ENCODE measurements at places on chromosomes 1 and 21. TPM values are rescaled to one million over a fixed set of nuclear protein-coding genes. Genes with fewer than 3 reads are reported as not detected.
A peak's percentile ranks its signal among the peaks of the same experiment; 100 is the strongest.

Gene LY9
- 0.20 TPM for total RNA-seq

Gene PGLYRP4
- total RNA-seq: 14.5 TPM

Gene DNAJC28
- 0.52 TPM for total RNA-seq

- peak; percentile 59 for ATAC-seq
Observed at GRCh38 chr1:77281491-77282186, at the start of gene AK5. Gene AK5, plus strand, starts transcription at chr1:77282019. Its CDS starts 295 bp downstream, at chr1:77282314.

DNA sequence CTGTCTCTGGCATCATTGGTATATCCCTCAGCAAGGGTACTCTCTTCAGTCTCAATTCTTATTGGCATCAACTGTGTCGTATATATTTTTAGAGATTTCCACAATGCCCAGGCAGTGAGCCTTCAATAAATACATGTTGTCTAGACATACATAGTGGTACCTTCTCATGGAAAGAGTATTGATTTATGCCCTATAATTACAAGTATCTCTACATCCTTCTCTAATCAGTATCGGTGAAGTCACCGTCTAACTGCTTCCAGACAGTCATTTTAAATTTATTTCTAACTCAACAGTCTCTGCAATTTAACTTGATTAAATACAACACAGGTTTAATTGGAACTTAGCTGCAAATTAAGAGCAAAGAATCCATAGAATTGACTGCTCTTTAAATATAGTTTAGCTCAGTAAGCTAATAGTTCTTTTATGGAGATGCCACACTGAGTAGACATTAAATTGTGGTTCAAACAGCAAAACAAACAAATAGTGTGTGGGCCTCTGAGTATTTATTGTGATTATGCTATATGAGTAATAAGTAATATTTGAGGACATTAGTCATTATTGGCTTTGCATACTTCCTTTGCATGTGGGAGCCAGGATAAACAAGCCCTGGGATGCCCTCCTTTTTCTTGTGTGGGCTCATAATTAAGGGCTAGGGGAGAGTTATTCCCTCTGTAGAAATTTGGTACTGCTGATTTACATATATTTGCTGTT lies 126.9 kb upstream of the DUSP10 start:
- ATAC-seq: peak; percentile 52

GRCh38 chr1:32179443-32180185 lies at the start of gene TXLNA:
Gene TXLNA, plus strand, starts transcription at chr1:32179675. Its CDS starts 671 bp downstream, at chr1:32180346.
- peak; percentile 93 for ATAC-seq

- no peak for ATAC-seq
Observed at GRCh38 chr1:34668063-34668462, 86.8 kb upstream of the GJB5 start.

- ATAC-seq: no peak
Observed at GRCh38 chr1:30200161-30200560, 523.2 kb downstream of the MATN1 start.

GRCh38 chr1:162087111-162087510 lies 17.6 kb downstream of the NOS1AP start:
- ATAC-seq: no peak

- ATAC-seq: no peak
Observed at GRCh38 chr21:34042735-34043134, 30.6 kb upstream of the MRPS6 start.

All from esophagus mucosa (tissue), 1 donor.